Lung (tissue), 17 donors: ENCODE measurements at places on chromosomes 4 and X. TPM values are rescaled to one million over a fixed set of nuclear protein-coding genes. Genes with fewer than 3 reads are reported as not detected.

The TCEAL2 gene
- not detected for total RNA-seq

DNA sequence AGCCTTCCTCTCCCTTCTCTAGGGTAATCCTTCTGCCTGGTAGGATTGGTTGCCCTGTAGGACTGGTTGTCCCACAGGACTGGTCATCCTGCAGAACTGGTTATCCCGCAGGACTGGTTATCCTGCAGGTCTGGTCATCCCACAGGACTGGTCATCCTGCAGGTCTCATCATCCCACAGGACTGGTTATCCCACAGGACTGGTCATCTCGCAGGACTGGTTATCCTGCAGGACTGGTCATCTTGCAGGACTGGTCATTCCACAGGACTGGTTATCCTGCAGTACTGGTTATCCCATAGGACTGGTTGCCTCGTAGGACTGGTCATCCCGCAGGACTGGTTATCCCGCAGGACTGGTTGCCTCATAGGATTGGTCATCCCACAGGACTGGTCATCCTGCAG, 48.1 kb upstream of the STOX2 start:
- H3K27me3 ChIP-seq = no peaks in the 10 kb centered on the region
- DNase-seq = no peak
- H3K4me1 ChIP-seq = no peaks in the 10 kb centered on the region

- DNase-seq = peak; percentile 8
- no peak overlapping the region for H3K4me3 ChIP-seq
- no peaks in the 10 kb centered on the region for H3K27me3 ChIP-seq
- no peaks in the 10 kb centered on the region for H3K4me1 ChIP-seq
- no peaks in the 10 kb centered on the region for H3K36me3 ChIP-seq
Measured at GRCh38 chrX:7941390-7942042, 14.3 kb upstream of the PNPLA4 start.

- H3K4me3 ChIP-seq = no peak overlapping the region
- H3K27me3 ChIP-seq = no peaks in the 10 kb centered on the region
- H3K4me1 ChIP-seq = no peaks in the 10 kb centered on the region
- H3K27ac ChIP-seq = no peak overlapping the region
- DNase-seq = peak; percentile 13
- H3K36me3 ChIP-seq = no peaks in the 10 kb centered on the region
Measured at GRCh38 chr4:54118850-54119589, 19.1 kb downstream of the GSX2 start.

The RGN gene
- total RNA-seq = 14.7 TPM

DNA sequence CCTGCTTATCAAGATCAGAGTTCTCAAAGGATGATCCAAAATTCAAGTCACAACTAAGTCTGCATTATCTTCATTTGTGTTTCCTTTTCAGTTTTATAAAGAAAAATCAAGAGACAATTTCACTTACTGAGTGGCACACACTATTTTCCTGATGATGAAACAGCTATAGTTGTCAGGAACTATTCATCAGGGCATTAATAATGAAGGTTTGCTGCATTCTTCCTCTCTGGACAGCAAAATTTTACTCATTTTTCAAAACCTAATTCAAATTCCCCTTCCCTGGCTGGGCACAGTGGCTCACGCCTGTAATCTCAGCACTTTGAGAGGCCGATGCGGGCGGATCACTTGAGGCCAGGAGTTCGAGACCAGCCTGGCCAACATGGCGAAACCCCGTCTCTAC, 83.5 kb upstream of the SMIM10 start:
- no peaks in the 10 kb centered on the region for H3K36me3 ChIP-seq
- no peaks in the 10 kb centered on the region for H3K27me3 ChIP-seq
- H3K27ac ChIP-seq = no peak overlapping the region
- no peak for DNase-seq

The NAA11 gene
- total RNA-seq = not detected

- H3K4me3 ChIP-seq = no peak overlapping the region
- H3K36me3 ChIP-seq = no peaks in the 10 kb centered on the region
- no peak for DNase-seq
- no peaks in the 10 kb centered on the region for H3K27me3 ChIP-seq
- no peaks in the 10 kb centered on the region for H3K4me1 ChIP-seq
Measured at GRCh38 chr4:121736735-121737351, 28.1 kb downstream of the SMIM43 start.

The SLC7A11 gene
- total RNA-seq = 6.7 TPM
